ENCODE measurements at places on chromosomes 1 and 21. TPM values are rescaled to one million over a fixed set of nuclear protein-coding genes. Genes with fewer than 3 reads are reported as not detected.

Gene MAN1C1
- 4.6 TPM for polyA plus RNA-seq

Gene POLR3GL
- 63.0 TPM for polyA plus RNA-seq

DNA sequence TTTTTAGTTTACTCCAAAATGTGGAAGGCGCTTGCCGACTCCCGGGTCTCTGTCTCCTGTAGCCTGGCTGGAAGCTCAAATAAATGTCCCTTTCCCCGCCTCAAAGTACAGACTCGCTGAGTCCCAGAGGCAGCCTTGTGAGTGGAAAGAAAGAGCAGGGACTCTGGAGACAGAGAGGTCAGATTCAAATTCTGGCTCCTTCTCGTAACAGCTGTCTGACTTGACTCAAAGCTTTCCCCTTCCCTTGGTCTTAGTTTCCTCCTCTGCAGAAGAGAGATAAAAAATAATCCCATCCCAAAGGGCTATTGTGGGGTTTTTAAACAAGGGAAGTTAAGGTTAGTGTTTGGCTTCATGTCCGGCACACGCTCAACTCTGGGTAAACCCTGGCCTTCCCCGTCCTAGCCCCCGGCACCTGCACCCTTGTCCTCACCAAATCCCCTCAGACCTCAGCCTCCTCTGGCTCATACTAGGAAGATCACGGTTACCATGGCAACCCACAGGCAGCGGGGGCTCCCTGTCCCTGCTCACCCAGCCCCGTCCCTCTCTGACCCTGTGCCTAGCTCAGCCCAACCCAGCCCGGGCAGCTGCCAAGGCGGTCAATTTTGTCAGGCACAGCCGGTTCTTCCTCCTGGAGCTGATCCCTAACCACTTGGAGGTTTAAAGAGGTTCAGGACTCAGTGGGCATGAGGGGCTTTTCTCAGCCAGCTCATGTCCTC, 49.2 kb upstream of the IGSF21 start:
- DNase-seq, result no peak

Gene GJA8
- not detected for polyA plus RNA-seq

DNA sequence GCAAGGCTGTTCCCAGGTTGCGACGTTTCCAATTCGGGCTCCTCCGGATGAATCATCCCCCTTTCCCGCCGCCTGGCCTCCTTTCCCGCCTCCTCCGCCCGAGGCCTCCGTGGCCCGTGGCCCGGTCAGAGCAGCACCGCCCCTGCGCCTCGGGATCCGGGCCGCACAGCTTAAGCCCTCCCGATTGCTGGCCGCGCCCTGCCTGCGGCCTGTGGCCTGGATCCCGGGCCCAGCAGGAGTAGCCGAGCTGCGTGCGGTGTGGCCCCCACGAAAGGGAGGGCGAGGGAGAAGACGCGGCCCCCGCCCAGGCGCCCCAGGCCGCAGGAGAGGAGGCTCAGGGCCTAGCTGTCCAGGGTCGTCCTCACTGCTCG, 1.0 kb downstream of the TMEM200B start:
- no peak for DNase-seq

Gene LMOD1
- polyA plus RNA-seq, result 11.5 TPM

Gene CBS
- 2.9 TPM for polyA plus RNA-seq

Data from spleen (tissue), 13 donors.